ENCODE measurements at places on chromosomes 11 and 22. TPM values are rescaled to one million over a fixed set of nuclear protein-coding genes. Genes with fewer than 3 reads are reported as not detected.

- peaks cover 9% of the 10 kb centered on the region for H3K27me3 ChIP-seq
- no peaks in the 10 kb centered on the region for H3K36me3 ChIP-seq
- no peak overlapping the region for H3K4me3 ChIP-seq
- H3K27ac ChIP-seq: no peak overlapping the region
Observed at GRCh38 chr11:117438371-117439000, 110.8 kb downstream of the CEP164 start.

The SCGB1D2 gene
- not detected for total RNA-seq

GRCh38 chr22:42284643-42285181, 14.3 kb upstream of the TCF20 start:
- no peaks in the 10 kb centered on the region for H3K36me3 ChIP-seq
- H3K27ac ChIP-seq: no peak overlapping the region
- H3K27me3 ChIP-seq: peaks cover 16% of the 10 kb centered on the region
- no peak for DNase-seq

The APOA4 gene
- not detected for total RNA-seq

The NPTXR gene
- total RNA-seq: 0.69 TPM
